NCI-H1436 treated with DMSO at 0.1 percent for 48 hours (cell line): ENCODE measurements at places on chromosomes 4 and X.

DNA sequence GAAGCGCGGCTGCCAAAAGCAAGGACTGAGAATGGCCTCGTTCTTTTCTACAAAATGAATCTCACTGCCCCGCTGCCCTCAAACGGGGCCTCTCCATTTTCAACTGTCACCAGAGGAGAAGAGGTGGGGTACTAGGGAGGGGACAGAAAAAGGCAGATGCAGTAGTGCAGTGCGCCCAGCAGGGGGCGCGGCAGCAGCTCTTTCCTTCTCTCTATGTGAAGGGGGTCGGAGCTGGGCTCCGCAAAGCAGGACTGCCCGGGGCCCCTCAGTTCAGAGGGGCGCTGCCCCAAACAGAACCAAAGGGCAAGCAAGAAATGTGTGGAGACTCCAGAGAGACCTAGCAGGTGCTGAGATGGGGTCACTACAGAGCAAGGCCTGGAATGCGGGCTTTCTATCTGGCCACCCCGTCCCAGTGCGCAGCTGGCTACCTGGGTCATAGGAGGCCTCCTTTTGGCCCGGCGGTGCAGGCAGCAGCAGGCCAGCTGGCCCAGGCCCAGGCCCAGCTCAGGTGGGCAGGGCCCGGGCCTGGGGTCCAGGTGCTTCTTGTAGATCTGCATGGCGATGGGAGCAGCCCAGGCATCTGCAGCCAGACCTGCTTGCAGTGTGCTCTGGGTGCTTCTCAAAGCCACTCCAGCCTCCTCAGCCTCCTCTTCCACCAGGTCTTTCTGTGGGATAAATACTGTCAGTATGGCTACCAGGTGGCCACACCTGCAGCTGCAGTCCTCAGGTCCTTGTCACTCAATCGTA is 5.9 kb downstream of the IRAK1 start:
- no peak for DNase-seq

DNA sequence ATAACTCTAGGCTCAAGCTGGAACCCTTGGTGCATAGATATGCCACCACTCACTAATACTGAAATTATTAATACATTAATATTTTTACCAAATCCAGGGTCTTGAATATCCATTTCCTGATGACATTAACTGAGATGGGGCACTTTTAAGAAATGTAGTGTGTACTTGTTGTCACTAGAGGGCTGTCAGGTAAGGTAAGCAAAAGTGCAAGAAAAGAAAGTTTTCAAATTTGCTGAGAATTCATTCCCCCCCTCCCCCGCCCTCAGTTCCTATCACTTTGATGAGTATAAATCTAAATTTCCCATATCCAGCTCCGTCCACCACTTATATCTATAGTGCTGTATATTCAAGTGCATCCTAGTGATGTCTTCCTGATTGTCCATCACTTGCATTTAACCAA is 20.5 kb upstream of the WDR44 start:
- DNase-seq: no peak

DNA sequence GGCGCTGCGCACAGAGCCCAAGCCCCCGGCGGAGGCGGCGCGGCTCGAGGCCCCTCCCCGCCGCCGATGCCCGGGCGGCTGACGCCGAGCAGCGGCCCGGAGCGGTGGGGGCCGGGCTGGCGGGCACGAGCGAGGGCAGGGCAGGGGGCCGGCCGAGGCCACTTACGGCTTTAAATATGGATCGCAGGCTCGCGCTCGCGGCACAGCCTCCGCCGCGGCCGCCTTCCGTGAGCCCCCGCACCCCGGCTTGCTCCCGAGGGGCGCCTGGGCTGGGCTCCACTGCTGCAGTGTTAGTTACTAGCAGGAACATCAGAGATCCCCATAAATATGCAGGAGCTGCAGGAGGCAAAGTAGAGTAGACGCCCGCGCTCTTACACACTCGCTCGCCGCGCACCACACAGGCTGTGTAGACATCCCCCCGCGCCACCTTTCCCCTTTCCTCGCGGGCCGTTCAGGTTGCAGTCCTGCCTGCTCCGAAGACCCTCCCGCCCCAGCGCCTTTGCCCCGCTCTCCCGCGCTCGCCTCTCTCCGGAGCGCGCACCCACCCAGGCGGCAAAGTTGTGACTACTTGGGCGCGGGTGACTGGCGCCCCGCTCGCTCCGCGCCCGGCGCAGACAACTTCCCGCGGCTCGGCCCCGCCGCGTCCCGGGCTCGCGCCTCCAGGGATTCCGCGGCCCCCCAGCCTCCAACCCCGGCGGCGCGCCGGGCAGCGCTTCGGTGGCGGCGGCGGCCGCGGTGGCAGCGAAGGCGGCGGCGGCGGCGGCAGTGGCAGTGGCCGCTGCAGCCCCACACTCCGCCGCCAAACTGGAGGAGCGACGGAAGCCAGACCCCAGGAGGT is 152.0 kb upstream of the SLC4A4 start:
- DNase-seq: no peak

- DNase-seq: no peak
Measured at GRCh38 chr4:2091990-2092668, 33.0 kb downstream of the NAT8L start.

DNA sequence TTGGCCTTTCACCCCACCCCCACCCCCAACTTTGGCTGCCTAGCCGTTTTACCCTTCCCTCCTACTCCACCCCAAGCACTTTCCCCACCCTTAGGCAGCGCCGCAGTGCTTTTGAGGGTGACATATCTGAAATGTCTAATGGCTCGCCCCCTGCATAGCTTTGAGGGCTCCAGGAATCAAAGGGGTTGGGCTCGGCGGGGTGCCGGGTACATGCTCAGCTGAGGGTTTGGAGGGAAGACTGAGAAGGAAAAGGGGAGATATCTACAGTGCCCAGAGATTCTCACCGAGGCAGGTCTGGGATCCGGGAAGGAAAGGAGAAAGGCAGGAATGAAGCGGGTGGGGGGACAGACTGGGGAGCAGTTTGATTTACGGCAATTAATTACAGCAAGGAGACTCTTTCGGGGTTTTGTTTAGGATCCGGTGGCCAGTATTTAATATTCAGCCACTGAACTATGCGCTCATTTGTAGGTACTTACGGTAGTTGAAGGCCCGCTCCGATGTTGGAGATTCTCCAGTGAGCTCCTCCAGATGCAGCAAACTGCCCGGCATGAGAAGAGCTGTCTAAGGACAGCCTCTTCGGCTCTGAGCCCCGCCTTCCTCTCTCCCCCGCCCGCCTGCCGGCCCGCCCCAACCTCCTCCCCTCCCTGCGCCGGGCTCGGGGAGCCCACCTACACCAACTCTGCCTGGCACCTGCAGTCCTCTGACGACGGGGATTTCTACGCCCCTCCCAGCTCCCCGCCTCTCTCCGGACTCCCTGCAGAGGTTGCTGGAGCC is at the start of gene IGSF1:
IGSF1 (minus strand) TSS at position 569 of the 774 bp plus-strand sequence. CDS start 2,632 bp downstream, outside the sequence.
- no peak for DNase-seq

GRCh38 chr4:184246426-184246825 is 28.8 kb upstream of the ENPP6 start:
- no peak for DNase-seq

- no peak for DNase-seq
Measured at GRCh38 chr4:98512918-98513317, 145.5 kb downstream of the TSPAN5 start.

DNA sequence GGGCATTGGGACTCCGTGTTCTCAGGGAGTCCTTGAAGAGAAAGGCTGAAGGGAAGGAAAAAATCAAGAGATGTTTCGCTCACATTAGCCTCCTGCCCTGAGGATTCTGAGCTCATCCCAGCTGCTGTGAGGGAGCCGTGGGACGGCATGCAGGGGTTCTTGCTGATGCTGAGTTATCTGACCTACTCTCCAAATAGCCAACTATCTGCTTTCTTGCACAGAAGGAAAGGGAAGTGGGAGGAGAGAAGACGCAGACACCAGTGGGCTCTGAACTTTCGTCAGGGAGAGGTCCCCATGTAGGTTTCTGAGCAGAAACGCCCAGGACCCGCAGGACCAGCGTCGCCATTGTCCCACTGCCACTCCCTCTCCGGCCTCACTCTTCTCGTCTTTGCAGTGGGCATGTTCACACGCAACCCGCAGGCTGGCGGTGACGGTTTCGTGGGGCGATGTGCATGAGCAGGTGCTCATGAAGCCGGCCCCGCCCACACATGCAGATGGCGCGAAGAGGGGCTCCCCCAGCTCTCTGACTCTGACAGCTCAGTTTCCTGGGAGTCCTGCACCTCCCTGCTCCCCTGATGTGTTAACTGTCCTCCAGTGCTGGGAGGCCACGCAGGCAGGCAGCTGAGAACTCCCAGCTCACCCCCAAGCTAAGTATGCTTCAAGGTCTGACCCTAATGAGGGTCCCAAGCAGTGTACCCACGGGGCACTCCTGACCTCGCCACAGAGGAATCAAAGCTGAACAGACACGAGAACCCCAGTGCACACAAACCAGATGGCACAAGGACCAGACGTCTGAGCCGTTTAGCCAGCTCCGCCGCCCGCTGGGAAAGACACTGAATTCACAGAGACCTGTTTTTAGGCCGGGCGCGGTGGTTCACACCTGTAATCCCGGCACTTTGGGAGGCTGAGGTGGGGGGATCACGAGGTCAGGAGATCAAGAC is 13.6 kb upstream of the ABLIM2 start:
- no peak for DNase-seq
